Muscle of arm (tissue), 14 donors: ENCODE measurements at places on chromosomes 1 and 21. TPM values are rescaled to one million over a fixed set of nuclear protein-coding genes. Genes with fewer than 3 reads are reported as not detected.

Gene TRPM2
- polyA plus RNA-seq = 1.8 TPM

Gene CIART
- 3.8 TPM for polyA plus RNA-seq

Gene NOS1AP
- polyA plus RNA-seq = not detected

Gene THBS3
- polyA plus RNA-seq = 77.7 TPM

Gene HFM1
- 1.6 TPM for polyA plus RNA-seq

Gene CDC14A
- polyA plus RNA-seq = 5.6 TPM

Gene SYNC
- 28.0 TPM for polyA plus RNA-seq

Gene L1TD1
- polyA plus RNA-seq = 0.74 TPM

Gene RIPK4
- 0.30 TPM for polyA plus RNA-seq

Gene ESPN
- polyA plus RNA-seq = 1.0 TPM

Gene ZMPSTE24
- 30.5 TPM for polyA plus RNA-seq
